ENCODE measurements at places on chromosomes 1 and 21.

GRCh38 chr1:76300556-76300955 is 226.0 kb downstream of the ST6GALNAC3 start:
- DNase-seq: no peak

DNA sequence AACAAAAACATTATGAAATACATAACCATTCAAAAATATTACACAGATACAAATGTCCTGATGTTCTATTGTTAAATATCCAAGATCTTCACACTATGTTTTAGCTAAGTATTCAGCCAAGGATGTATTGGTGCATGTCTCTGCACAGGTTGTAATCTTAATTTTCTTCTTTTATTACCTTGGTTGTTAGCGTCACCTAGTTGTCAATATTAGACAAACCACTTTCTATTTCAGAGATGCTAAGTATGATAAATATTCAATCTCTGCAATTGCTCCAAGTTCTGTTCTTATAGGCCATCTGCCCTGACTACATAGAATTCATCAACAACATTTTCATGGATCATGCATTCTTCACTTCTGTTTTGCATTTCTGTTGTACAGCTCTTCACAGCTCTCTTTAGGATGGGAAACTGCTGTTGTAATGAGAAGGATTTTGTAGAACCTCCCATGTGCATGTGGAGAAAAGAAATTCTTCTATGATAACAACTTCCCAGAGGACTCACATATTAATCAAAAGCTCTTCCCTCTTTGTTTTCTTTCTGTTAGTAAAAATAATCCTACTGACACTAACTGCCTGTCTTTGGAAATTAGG is 380.1 kb downstream of the NUF2 start:
- no peak for DNase-seq

- DNase-seq: peak; percentile 33
Measured at GRCh38 chr1:200302192-200302920, 107.5 kb downstream of the ZNF281 start.

- DNase-seq: no peak
Measured at GRCh38 chr1:248611883-248612414, 14.4 kb upstream of the OR2T10 start.

- no peak for DNase-seq
Measured at GRCh38 chr1:77322061-77322900, 40.5 kb downstream of the AK5 start.

DNA sequence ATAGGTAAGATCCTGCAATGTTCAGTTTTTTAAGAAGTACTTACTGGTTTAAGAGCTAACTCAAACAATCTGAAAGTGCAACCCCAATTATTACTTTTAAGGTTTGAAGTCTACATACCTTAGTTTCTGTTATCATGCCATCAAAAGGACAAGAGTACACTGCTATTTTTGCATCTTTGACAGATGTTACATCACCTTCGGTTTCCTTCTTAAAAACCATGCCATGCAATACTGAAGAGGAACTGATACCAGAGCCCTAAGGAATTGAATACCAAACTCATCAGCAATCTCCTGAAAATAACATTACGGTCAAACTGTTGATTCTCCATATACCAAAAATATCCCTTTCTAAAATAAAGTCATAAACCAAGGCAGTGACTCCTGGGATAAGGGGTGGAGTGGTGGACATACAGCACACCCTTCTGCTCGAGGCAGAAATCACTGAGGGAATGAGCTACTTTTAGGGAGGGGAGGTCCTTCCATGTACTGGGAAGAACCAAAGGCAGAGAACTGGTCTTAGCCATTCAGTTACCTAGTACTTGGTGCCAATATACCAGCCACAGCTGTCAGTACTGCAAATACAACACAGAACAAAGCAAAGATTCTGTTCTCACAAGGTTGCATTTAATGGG is 8.5 kb downstream of the CCT8 start:
- DNase-seq: no peak

- no peak for DNase-seq
Measured at GRCh38 chr21:38126666-38127303, 130.0 kb upstream of the KCNJ15 start.

DNA sequence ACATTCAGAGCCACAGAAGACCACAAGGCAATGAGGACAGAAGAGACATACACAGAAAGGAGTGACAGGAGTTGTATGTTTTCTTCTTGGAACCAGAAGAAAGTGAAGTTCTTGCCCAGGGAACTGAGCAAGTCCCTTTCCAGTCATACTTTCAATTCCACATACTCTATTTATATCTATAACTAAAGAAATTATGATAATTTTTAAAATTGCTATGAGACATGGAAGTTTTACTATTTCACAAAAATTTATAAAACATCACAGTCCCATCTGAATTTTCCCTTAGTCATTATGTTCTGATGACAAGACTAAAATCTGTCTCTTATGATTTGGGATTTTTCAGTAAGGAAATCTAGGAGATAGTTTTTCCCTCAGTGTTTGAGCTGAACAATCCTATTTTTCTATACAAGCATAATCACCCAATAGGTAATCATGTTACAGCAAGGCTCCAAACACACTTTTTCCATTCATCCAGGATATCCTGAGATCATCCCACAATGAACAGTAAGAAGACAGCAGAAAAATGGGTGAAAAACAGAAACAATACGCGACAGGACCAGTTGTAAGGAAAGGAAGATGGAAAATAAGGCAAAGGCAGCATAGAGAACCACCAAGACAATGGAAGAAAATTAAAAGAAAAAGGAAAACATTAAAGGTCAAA is 154.6 kb downstream of the VAV3 start:
- DNase-seq: no peak

DNA sequence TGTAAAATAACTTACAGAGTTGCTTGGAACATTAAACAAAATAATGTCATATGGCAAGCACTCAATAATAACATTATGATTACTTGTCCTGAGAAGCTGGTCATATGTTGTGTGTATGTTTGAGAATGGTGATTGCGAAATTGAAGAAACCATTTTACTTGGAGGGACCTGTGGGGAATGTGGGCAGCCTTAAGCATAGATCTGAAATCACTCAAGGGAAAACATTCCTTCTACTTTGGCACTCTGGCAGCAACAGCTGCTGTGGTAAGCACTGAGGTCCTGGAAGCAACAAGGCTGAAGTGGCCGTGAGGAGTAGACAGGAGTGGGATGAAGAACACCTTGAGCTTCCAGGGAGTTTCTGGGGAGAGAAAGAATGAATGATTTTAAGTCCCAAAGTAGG is 165.4 kb upstream of the ADAMTS5 start:
- DNase-seq: no peak

GRCh38 chr1:207404849-207405525 is 49.1 kb upstream of the CR2 start:
- DNase-seq: no peak

DNA sequence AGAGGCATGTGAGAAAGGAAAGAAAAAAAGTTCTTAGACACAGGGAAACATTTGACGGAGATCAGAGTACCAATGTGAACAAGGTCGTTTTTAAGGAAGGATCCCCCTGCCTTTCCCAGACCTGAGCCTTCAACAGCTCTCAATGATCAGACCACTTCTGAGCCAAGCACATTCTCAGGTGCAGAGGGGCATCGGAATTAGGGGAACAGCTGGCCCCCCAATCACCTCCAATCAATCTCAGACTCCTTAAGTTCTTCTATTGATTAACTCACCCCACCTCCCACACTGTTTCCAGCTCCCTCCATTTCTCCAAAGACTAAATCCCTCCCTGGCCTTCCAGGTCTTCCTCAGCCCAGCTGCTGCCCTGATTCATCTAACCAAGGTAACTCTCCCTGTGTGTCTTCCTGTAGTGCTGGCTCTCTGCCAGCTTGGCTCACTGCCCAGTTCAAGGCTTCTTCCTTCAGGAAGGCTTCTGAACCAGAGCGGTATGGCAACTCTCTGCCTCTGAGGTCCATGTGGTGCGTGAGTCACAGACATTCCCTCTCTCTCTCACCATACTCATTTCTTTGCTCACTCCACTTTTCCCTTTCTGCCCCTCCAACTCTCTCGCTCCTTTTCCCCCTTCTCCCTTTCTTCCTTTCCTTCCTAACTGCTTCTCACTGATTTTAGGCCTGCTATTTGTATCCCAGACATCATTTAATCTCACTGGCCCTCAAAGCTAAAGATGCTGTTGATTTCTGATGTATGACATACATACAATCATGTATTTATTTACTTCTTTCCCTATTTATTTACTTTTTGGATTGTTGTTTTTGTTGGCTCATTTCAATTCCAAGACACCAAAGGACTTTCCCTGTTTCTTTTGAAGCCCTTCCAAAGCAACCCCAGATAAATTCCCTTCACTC is 18.1 kb downstream of the CFAP45 start:
- no peak for DNase-seq

Measured in activated CD4-positive, alpha-beta T cell treated with anti-CD3 and anti-CD28 coated beads, Interleukin-2, amount 50 U/mL, for 24 hours (primary cell).